ENCODE measurements at places on chromosomes 12 and 14.

GRCh38 chr14:99125616-99126431 lies 146.2 kb downstream of the BCL11B start:
- no peak for DNase-seq

DNA sequence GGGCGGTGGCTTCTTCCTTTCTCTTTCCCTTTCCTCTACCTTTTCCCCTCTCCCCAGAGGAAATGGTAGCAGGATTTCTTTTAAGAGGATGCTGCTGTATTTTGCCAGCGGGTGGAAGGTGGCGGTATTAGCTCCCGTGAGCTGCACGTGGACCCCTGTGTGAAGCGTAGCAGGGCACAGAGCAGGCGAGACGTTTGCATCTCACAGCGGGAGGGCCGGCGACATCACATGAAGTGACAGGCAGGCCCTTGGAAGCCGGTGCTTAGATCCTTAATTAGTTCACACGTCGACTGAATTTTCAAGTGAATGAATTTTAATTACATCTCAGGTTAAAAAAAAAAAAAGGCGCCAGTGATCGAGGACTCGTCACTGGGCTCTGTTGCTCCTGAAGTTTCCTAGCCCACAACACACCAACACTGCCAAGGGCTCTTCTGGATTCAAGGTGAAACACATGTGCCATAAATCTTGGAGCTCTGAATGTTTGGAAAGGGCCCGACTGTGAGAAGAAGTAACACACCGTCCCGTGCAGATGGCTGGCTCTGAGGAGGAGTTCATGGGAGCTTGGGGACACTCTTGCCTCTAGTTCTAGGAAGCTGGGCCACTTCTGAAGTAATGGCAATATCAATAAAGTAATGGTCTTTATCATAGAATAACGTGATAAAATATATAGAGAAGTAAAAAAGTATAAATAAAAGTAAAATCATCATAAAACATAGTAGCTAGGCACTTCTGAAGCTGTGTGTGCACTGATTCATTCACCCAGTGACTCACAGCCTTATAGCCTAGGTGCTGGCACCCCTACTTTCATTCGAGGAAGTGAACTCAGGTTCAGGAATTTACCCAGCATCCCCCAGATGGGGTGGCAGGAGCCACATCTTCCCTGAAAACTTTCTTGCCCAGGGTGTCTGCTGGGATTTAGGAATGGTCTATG lies 75.3 kb downstream of the AACS start:
- DNase-seq, result peak; percentile 78

- DNase-seq, result peak; percentile 79
These were observed 3.0 kb downstream of the ARG2 start for GRCh38 chr14:67622675-67623074.

- no peak for DNase-seq
These were observed 216 bp downstream of the IKBIP start for GRCh38 chr12:98644433-98644711.

- DNase-seq, result peak; percentile 93
These were observed 61.2 kb upstream of the STXBP6 start for GRCh38 chr14:25111061-25111601.

Measured in AG08395 (cell line).